ENCODE measurements at places on chromosomes 5 and 9. TPM values are rescaled to one million over a fixed set of nuclear protein-coding genes. Genes with fewer than 3 reads are reported as not detected.
A peak's percentile ranks its signal among the peaks of the same experiment; 100 is the strongest.

HTR4 gene
- total RNA-seq: not detected

GRCh38 chr5:107100121-107100520, 570.6 kb downstream of the EFNA5 start:
- DNase-seq: no peak

- no peak for DNase-seq
These were observed 837.2 kb downstream of the EFNA5 start for GRCh38 chr5:106833517-106833916.

DNA sequence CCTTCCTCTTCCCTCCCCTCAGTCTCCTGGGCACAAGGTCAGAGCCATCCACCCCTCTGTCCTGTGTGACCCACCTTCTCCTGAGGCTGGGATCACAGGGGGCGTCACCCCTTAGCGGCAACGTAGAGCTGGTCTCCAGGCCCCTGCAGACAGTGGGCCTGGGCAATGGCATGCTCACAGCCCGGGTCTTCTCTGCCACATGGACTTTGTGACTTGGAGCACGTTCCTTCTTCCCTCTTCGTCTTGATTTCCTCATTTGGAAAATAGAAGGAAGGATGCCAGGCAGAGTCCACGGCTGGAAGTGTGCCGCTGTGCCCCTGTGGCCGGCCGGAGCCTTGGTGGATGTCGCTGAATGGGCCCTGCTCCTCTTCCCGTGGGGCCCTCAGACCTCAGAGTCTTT, 10.0 kb downstream of the RXRA start:
- no peak for DNase-seq

- no peak for DNase-seq
These were observed 269.6 kb upstream of the RIOK2 start for GRCh38 chr5:97452646-97453045.

- DNase-seq: no peak
These were observed 98.3 kb upstream of the PRRC1 start for GRCh38 chr5:127418974-127419682.

GRCh38 chr5:9661316-9662015, 31.3 kb upstream of the TAS2R1 start:
- DNase-seq: no peak

- DNase-seq: peak; percentile 44
These were observed at the start of gene MCIDAS for GRCh38 chr5:55226934-55227663. Gene MCIDAS (minus strand): TSS chr5:55227315. CDS start chr5:55227138, 177 bp downstream.

- no peak for DNase-seq
These were observed 1402.4 kb upstream of the NUDT12 start for GRCh38 chr5:104965006-104965405.

DNA sequence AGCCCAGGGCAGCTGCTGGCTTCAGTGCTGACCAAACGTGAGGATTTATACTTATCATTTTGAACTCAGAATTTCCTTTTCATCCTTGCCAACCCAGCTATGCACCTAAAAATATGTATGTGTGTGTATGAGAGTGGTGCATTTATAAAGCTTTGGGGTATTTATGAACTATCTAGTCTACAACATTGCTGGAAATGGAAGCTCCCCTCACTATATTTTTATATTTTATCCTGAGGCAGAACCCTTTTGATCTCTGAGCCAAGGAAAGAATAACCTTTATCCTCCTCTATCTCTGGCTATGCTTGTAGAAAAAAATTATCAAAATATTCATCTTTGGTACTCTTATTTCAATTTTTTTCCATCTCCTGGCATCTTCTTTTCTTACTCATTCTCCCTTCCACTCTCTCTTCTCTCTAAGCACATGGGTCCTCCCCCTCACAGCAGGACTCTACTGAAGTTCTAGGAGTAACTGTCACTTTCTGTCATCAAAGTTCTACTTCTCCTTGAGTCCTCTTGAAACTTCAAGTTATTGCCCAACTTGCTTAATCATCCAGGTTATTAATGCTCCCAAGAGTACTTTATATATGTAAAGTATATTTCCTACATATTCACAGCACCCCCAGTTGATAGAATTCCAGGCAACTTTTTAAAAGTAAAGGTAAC, 190.9 kb downstream of the HINT1 start:
- no peak for DNase-seq

GRCh38 chr5:74082512-74083055, 456.6 kb downstream of the ARHGEF28 start:
- no peak for DNase-seq

All from activated T-cell treated with anti-CD3 and anti-CD28 coated beads, Interleukin-2, amount 50 U/mL, for 4 hours (primary cell).